ENCODE measurements at places on chromosomes 1 and 21.

DNA sequence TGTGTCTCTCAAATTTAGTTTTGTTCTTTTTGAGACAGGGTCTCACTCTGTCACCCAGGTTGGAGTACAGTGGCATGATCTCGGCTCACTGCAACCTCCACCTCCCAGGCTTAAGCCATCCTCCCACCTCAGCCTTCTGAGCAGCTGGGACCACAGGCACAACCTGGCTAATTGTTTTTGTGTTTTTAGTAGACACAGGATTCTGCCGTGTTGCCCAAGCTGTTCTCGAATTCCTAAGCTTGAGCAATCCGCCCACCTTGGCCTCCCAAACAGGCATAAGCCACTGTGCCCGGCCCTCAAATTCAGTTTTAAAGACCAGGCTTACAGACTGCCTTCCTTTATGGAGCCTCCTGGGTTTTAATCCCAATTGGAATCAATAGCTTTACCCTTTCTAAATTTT is 83.7 kb upstream of the SELENON start:
- no peak for DNase-seq

GRCh38 chr21:27257908-27258556 is 291.1 kb upstream of the ADAMTS5 start:
- no peak for DNase-seq

- DNase-seq: no peak
These were observed 121.7 kb downstream of the DTL start for GRCh38 chr1:212157252-212157651.

DNA sequence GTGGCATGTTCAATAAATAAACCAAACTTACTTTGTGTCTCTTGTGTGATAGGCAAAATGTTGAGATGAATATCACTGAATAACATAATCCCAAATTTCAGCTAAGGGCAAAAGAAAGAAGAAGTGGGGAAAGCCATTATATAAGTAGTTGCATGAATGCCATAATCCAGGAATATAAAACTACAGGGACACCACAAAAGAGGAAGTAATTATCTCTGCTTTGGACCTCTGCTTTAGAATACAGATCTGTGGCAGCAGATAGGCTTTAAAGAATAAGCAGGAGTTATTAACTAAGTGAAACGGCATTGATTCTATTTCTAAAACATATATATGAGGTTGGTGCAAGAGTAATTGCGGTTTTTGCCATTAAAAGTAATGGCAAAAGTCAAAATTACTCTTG is 288.5 kb upstream of the SNX7 start:
- no peak for DNase-seq

DNA sequence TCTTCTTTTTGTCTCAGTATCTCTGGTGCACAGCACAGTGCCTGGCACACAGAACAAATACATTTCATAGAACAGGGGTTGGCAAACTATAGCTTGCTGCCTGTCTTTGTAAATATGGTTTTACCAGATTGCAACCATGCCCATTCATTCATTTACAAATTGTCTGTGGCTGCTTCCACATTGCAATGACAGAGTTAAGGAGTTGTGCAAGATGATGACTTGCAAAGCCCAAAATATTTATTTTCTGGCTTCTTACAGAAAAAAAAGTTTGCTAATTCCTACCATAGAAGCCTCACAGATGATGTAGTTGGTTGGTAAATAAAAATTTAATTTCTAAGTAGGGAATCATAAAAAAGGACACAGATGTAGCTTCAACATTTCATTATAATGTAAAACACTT is 11.2 kb upstream of the HMGB4 start:
- no peak for DNase-seq

All from Right ventricle myocardium superior (tissue), 1 donor.